ENCODE measurements at places on chromosomes 2 and 18.

DNA sequence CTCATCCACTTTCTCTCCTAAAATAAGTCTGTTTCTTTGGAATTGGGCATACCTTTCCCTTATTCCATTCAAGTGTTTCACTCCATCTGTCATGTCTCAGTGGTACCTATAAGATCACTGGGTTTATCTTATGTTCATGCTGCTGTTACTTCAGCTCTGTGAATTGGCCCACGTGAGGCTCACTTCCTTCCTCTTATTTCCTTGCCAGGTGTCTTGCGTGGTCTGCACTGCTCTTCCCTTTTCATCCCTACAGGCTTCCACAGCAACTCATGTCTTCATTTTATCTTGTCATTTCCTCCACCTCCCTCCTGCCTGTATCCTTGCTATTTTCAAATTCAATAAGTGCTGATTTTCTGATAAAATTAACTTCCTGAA lies 159.1 kb upstream of the ALPP start:
- DNase-seq = no peak

- DNase-seq = no peak
Observed at GRCh38 chr2:225842939-225843338, 443.4 kb downstream of the NYAP2 start.

DNA sequence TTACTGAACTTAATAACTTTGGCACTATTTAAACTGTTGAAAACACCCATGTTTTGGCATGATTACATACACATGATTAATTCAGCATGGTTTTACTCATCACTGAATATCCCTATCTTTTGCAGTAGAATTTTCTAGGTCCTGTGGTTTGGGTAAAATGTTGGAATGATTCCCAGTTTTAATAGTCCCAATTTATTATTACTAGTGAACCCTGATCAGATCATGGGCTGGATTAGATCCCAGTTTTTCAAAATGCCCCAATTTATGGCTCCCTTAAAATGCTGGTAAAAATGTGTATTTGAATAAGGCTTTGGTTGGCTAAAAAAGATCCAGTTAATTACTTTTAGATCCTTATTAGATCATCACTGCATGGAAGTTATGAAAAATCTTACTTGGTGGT lies 273.6 kb upstream of the NRP2 start:
- no peak for DNase-seq

DNA sequence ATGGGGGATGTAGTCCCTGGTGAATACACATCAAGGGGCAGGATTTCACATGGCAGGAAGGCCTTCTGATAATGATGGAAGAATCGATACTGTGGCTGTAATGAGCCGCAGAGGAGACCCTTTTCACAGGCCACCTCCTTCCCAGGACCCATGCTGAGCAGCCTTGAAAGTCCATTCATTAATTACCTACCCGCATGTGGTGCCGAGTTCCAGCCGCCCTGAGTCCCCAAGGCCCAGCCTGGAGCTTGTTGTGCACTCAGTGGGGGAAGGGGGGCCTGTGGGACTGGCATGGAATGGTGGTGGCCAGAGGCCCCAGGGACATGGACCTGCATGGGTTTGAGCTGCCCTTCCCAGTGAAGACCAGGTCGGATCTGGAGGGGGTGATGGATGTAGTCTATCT lies 25.5 kb downstream of the ASB18 start:
- no peak for DNase-seq

DNA sequence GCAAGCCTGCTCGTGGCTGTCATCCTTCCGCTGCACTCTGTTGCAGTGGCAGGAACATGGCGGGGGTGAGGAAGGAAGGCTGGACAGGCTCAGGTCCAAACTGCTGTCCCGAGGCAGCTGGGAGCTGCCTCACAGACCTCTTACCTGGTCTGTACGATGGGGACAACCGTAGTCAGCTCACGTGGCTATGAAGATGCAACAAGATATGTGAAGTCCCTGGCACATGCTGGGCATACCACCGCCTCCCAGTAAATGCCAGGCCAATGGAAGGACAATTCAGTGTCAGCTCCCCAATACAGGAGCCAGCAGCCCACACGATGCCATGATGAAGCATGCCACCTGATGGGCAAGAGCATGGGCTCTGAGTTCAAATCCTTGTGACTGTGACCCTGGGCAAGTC lies 344.4 kb downstream of the CYRIA start:
- DNase-seq = no peak

DNA sequence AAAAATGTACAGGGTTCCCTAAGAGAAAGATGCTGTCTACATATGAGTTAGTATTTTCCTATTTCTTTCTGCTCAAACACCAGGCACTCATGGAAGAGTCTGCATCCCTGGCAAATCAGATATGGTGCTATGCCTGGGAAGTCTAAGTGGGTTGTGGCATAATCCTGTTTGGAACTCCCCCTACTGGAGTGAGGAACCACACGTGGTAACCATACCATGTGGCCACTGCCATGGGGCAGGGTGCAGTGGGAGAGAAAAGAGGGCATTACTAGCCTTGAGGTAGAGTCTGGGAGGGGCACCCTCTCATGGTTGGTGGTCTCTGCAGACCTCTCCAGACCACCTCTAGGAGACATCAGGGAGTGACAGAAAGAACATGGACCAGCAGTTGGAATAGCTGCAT lies 257.9 kb upstream of the ATP5MC3 start:
- DNase-seq = no peak

DNA sequence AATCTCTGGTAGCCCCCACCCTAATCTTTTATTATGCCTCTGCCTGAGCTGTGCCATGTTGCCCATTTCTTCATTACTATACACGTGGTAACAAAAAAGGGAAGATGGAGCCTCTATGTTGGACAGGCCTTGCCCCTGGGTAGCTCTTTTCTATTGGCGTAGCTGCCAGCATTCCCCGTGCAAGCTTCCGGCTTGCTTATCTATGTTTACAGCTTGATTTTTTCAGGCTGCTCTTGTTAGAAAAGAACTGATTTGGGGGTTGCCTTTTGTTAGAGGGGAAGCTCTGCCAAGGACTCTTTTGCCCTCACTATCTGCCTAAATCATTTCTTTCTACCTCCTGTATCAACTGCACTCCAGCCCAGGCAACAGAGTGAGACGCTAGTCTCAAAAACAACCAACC lies 45.5 kb upstream of the ZSWIM2 start:
- no peak for DNase-seq

DNA sequence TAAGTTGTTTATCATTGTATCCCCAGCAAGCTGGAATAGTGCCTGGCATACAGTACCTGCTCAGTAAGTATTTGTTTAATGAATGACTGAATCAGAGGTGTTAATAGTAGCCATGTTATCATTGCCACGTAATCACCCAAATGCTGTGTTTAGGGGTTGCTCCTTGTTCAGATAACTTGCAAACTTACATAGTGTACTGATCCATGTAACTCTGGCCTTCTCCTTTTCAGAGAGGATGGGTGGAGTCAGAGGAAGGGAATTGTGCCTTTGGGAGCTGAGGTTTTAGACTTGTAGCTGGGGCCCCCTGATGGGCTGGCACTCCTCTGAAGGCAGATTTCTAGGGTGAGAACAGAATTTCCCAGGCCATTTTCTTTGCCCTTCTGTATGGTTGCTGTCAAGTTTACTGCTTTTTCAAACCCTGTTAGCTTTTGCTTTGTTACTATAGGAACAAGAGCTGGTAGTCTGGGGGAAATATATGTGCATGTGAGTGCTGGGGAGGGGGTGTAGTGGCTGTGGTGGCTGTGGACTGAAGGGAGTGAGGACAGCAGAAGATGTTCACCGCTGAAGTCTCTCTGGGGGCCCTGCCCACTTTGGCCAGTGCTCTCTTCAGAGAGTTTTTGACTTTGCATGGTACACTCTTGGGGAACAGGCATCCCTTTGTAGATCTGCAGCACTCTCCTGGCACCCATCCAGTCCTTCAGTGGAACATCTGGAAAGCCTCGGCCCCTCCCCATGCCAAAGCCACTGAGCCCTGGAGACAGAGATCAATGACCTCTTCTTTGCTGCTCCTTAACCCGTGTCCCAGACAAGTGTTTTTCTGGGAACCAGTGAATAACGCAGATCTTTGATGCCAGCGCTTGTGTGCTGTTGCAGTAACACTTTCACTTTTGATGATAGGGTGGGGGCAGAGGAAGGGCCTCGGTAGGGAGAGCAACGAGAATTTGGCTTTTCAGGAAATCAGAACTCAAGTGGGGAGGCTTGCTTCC lies 209.0 kb downstream of the PRKCE start:
- peak; percentile 42 for DNase-seq

DNA sequence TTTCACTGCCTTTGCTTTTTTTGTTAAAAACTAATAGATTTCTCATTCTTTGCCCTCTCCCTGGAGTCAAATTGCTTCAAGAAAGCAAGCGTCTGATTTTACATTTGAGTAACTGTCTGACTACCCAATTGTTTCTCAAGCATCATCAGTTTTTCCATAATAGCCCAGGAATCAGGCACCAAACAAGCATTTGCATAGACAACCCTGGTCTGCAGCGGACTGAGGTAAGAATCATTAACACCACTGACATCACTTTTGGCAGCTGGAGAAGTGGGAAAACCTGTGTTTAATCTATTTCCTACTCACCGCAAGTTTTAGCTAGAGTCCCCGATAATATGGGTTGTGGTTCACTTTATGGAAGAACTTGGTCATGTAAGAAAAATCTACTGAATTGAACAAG lies 55.7 kb downstream of the IRS1 start:
- DNase-seq = no peak

- DNase-seq = no peak
Observed at GRCh38 chr2:36476411-36476810, 120.8 kb downstream of the CRIM1 start.

DNA sequence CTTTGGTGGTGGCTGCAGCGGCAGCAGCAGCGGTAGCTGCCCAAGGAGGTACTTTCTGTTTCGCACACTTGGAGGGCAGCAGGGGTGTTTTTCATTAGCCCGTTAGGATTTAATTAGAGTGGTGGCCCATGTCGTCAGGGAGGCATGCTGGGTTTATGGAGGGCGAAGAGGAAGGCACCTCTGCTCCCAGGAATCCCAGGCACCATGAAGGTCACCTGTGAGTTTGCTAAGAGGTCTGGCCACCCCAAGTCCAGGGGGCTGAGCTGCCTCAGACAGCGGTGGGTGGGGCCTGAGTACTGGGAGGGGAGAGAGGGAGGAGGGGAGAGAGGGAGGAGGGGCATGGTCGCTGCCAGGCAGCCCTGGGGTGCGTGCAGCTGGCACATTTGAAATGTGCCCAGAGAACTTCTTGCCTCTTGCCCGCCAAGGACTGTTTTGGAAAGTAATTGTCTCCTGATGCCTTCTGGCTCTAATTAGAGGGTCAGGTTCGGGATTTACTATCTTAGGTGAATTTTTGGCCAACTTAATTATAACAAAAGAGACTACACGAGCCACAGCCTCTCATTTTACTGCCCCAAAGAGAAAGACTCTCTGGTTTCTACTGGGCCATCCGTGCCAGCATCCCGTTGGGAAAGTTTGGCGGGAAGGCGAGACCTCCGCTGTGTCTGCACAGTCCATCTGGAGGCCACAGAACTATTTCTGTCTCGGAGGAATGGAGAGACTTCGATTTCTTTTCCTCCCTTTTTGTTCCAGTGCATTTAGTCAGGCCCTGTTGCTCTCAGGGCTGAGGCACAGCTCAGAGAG lies 62.0 kb downstream of the GLI2 start:
- no peak for DNase-seq

DNA sequence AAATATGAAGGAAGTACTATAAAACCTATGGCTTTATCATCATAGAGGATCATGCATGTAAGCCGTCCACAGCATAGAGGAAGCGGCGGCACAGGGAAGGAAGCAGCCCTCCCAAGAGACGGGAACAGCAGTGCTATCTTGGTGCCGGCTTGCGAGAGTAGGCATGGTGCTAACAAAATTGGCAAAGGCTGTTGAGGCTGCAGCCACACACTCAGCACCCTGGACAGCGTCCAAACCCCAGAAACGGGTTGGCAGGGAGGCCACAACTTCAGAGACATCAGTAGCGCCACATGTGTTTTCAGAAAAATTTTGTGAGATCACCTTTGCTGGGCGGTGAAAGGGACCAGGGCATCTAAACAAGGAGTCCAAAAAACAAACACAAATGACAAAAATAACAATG lies 37.7 kb downstream of the NETO1 start:
- no peak for DNase-seq

- no peak for DNase-seq
Observed at GRCh38 chr2:65077898-65078297, 21.7 kb downstream of the CEP68 start.

DNA sequence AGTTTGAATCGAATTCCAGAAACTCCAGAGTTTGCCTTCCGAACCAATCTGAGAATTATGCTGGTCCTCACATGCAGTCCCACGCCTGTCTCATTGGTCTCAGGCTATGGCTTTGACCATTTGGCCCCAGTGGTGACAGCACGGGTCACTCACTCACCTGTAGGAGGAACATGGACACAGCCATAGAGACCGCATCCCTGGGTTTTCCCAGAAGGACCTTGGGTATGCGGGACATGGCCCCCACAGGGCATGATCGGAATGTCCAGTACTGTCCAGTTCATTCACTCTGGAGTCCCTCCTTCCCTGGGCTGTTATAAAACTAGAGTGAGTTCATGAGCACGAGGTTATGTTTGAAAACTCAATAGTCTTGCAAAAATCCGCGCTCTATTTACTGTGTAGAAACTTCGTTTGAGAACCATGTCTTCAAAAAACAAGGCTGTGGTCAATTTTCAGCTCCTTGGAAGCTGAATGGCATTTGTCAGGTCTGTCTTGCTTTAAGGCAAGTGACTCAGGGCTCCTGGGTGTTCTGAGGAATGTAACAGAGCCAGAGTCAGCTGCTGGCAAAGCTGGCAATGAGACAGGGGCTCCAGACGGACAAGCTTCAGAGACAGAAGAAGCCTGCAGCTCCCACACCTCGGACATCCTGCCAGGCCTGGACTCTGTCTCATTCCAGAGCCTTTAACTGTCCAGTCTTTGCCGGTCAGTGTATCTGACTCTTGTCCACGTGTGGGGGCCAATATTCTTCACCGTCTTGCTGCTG lies 86.7 kb upstream of the TMEM18 start:
- DNase-seq = no peak

GRCh38 chr18:8337211-8337610 lies 272.0 kb upstream of the RAB12 start:
- DNase-seq = no peak

GRCh38 chr2:205914213-205915129 lies 171.5 kb downstream of the INO80D start:
- DNase-seq = peak; percentile 66

DNA sequence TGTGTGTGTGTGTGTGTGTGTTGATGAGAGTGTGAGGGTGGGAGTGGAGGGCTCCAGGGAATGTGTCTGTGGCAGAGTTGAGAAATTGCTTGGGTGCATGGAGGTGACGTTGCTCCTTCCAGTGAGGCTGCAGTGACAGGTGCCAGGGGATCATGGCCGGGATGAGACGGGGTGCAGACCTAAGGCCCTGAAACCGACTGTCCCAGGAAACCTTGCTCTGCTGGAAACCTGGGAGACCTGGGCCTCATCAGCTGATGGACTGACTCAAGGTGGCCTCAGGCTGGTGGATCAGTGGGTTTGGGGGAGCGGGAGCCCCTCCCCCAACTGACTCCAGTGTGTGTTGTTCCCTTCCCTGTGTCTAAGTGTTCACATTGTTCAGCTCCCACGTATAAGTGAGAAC lies 56.6 kb downstream of the INHBB start:
- DNase-seq = no peak
